ENCODE measurements at places on chromosomes 1 and 21.

GRCh38 chr21:14750041-14750440 lies 203.9 kb upstream of the SAMSN1 start:
- DNase-seq, result no peak

GRCh38 chr1:174243451-174244000 lies 84.2 kb downstream of the RABGAP1L start:
- DNase-seq, result no peak

- no peak for DNase-seq
These were observed 6.5 kb downstream of the RD3 start for GRCh38 chr1:211485480-211485857.

- no peak for DNase-seq
These were observed 11.5 kb downstream of the SLC44A3 start for GRCh38 chr1:94831641-94832040.

DNA sequence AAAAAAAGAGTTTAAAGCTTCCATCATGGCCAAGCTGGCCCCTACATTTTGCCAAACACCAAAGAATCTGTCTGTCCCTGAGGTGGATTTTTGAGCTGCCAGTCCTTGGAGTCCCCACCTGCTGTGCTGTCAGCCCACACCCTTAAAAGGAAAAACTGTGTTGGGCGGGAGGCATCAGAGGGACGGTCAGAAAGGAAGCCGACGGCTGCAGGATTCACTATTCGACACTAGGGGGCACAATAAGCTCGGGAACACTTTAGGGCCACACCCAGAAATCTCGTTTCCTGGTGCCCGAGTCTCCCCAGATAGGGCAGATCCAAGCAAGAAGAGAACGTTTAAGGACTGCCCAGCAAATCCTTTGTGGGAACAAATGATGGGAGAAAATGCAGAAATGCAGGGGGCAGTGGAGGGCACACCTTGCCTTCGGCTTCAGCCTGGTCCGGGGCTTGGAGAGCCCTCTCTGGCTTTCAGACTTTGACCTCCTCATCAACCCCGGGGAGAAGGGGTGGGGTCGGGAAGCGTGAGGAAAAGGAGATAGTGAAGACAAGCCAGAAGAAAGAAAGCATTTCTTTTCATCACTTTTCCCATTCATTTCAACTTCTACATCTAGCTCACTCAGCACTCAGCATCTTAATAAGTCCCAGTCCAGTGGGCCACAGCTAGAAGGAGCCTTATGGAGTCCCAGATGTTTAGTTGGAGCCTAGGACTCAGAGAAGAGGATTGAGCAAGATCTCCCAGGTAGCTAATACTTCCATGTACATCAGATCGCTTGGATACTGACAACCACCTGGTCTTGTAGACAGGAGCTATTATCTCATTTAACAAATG lies 5.0 kb upstream of the CTTNBP2NL start:
- peak; percentile 82 for DNase-seq

- DNase-seq, result no peak
These were observed at the start of gene IL23R for GRCh38 chr1:67166196-67166595. TSS of gene IL23R (plus strand) at chr1:67166454. CDS start at chr1:67168121, 1,667 bp downstream.

GRCh38 chr1:163436140-163436812 lies 114.5 kb downstream of the NUF2 start:
- no peak for DNase-seq
